GM20000 (cell line): ENCODE measurements at places on chromosomes 7 and 10.
A peak's percentile ranks its signal among the peaks of the same experiment; 100 is the strongest.

GRCh38 chr10:132100091-132100481 lies 34.3 kb downstream of the JAKMIP3 start:
- no peak for DNase-seq

DNA sequence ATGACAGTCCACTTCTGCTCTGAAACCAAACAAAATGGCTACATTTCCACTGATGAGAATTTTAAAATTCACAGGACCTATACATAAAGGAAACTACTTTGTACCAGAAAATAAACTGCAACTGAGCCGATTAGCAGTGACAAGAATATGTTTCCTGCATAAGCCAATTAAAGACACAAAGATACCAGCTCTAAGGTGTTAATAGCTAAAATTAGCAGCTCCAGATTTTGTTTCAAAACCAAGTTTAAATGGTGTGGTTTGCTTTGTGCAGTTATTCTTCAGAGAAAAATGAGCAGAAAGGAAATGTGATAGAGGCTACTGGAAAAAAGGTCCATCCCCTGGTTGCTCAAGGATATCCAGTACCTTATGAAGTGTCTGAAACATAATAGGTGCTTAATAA lies 123.2 kb downstream of the ANK3 start:
- DNase-seq = no peak

DNA sequence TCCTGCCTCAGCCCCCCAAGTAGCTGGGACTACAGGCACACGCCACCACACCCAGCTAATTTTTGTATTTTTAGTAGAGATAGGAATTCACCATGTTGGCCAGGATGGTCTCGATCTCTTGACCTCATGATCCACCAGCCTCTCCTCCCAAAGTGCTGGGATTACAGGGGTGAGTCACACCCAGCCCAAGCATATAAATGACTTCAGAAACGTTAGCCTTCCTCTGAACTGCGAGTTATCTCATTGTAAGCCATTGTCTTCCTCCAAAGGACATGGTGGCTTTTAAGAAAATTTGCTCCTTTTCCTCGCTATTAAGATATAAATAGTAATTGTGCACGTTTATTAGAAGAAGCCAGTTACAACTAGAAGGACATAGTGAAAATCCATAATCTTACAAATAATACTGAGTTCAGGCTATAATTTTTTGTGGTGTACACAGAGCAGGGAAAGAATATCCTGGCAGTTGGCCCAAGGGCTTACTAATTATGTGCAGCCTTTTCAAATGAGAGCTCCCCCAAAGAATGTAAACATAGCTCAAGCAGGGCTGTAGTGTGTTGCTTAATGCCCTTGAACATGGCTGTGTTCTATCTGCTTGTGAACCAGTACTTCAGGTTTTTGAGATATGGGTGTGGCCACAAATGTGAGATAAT lies 495.8 kb downstream of the PARD3 start:
- no peak for DNase-seq

GRCh38 chr7:50476953-50477625 lies 26.9 kb upstream of the FIGNL1 start:
- no peak for DNase-seq

DNA sequence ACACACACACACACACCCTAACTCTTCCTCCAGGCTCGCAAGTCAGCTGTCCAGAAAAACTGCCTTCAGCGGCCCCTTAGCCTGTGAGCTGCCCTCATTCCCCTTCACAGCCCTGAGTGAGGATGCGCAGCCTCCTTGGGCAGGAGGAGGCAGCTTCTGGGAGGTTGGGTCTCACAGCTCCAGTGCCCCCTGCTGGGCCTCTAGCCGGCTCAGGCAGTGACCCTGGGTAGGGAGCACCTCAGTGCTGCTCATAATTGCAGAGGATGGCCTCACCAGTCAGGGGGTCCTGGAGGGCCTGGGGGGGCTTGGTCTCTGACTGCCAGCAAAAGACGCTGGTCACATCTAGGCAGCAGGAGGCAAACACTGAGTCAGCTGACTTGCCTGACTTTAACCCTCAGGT lies 43.7 kb downstream of the ZNF273 start:
- no peak for DNase-seq

DNA sequence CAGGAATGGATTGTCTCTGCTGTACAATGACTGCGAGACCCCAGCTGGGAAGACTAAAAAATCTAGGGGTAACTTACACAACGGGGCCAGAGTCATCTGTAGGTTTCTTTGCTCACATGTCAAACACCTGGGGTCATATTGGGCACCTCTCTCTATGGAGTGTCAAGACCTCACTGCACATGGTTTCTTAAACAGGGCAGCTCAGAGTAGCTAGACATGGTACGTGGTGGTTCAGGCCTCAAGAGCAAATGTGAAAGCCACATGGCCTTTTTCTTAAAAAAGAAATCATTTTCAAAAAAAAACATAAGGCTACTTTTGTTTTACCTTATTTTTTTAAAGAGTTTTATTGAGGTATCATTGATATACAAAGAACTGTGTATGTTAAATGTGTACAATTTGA lies 162.2 kb upstream of the ITGB1 start:
- no peak for DNase-seq

- no peak for DNase-seq
Measured at GRCh38 chr10:5524641-5525560, at the start of gene CALML3. Gene CALML3 (plus strand): TSS chr10:5524961. CDS start chr10:5525086, 125 bp downstream.

- no peak for DNase-seq
Measured at GRCh38 chr7:24143547-24143946, 140.4 kb upstream of the NPY start.

- DNase-seq = no peak
Measured at GRCh38 chr7:83697804-83698530, 49.0 kb upstream of the SEMA3E start.

DNA sequence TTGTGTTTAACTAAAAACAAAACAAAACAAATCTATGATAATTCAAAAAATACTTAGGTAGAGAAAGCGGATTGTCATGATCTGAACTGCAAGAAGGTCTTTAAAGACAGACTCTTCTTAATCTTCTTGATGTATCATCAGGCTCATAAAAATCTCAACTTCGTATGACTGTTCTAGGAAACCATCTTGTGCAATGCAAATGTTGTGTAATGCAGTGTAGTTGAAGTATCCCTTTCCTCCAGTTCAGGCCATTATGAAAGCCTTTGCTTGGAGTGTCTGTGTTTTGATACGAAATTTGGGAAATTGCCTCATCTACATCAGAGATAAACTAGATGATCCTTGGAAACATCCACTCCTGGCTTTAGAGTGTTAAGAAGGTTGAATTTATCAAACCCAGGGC lies 30.9 kb downstream of the CDK1 start:
- DNase-seq = no peak

GRCh38 chr10:78260141-78260540 lies 226.5 kb downstream of the RPS24 start:
- DNase-seq = no peak

DNA sequence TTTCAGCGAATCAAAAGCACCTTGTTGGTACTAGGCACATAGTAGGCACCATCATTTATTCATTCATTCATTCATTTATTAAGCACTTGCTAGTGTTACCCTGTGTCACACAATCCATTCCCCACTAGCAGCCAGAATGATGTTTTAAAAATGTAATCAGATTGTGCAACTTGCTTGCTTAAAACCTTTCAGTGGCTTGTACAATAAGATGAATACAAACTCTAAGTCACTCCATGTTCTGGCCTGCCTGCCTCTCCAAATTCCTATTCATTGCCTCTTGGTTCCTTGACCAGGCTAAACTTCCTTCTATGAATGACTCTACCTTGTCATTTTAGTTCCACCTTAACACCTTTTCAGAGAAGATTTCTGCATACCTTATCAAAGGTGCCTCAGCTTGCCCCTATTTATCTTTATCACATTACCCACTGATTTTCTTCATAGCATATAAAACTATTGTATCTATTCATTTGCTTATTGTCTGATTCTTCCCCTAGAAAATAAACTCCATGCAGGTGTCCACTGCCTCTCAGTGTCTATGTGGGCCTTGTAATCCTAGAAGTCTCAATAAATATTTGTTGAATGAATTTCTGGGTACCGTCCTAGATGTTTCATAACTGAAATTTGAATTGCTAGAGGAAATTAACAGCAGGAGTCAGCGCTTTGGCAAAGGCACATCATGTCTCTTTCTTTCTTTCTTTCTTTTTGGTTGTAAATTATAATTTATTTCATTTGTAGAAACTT lies 169.5 kb downstream of the TMEM26 start:
- DNase-seq = no peak

- no peak for DNase-seq
Measured at GRCh38 chr7:87038993-87039690, 20.3 kb downstream of the ELAPOR2 start.

DNA sequence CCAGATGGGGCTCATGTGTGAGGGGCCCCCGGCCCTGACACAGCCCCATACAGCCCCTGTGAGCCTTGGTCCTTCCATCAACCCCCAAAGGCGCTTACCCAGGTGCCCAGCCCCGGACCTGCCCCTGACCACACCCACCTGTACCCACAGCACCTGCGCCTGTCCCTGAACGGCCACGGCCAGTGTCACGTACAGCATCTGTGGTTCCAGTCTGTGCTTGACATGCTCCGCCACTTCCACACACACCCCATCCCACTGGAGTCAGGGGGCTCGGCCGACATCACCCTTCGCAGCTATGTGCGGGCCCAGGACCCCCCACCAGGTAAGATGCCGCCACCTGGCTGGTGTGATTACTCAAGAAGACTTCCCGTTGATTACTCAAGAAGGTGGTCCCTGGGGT lies 33.5 kb downstream of the SH2B2 start:
- DNase-seq = peak; percentile 13

- no peak for DNase-seq
Measured at GRCh38 chr10:118995739-118996138, 33.8 kb upstream of the NANOS1 start.

- peak; percentile 49 for DNase-seq
Measured at GRCh38 chr7:55641811-55642210, 69.5 kb upstream of the VOPP1 start.

GRCh38 chr10:7587168-7587864 lies 79.5 kb downstream of the ITIH5 start:
- no peak for DNase-seq

- DNase-seq = no peak
Measured at GRCh38 chr7:73715648-73716317, 3.7 kb downstream of the STX1A start.

DNA sequence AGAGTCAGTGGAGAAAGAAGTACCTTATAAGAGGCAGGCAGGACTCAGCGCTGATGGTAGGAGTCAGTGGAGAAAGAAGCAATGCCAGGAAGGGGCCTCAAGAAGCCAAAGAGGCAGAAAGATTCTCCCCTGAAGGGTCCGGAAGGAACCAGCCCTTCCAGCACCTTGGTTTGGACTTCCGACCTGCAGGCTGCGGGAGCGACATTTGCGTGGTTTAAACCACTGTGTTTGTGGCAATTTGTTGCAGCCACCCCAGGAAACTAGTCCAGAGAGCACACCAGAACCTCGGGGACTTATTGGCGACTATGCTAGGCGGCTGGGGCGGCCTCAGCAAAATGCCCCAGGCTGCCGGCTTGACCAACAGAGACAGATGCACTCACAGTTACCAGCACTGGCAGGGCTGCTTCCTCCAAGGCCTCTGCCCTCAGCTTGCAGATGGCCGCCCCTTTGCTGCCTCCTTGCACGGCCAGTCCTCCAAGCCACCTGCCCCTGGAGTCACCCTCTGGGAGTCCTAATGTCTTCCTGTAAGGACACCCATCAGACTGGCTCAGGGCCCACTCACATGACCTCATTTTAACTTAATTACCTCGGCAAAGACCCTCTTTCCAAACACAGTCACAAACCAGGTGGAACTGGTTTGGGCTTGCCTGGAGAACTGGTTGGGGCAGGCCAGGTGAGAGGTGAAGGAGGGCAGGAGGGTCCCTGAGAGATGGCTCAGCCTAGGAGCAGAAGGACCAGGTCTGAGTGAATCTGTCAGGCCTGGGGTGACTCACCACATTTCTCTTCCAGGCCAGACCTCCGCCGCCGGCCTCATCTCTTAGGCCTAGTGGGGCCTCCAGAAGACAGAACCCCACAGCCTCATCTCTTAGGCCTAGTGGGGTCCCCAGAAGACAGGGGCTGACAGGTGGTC lies 26.1 kb downstream of the CALML3 start:
- no peak for DNase-seq

DNA sequence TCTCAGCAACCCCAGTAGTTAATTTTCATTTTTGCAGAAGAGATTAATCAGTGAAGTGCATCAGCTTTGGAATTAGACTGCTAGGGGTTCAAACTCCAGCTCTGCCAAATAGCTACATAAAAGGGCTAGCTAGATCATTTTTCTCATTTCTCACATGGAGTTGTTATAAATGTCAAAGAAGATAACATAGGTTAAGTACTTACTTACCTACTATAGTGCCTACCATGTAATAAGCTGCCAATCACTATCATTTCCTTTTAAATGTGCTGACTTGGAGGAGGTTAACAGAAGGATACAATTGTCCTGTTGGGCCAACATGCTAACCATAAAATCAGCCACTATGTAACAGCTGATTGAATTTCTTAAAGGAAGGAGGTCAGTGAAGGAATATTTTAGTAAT lies 40.7 kb downstream of the KDM7A start:
- DNase-seq = no peak

- no peak for DNase-seq
Measured at GRCh38 chr10:47156873-47157272, 143.1 kb upstream of the GDF10 start.

GRCh38 chr10:93766918-93767317 lies 9.2 kb downstream of the LGI1 start:
- DNase-seq = no peak

- DNase-seq = peak; percentile 42
Measured at GRCh38 chr7:88546808-88547207, 212.7 kb upstream of the ZNF804B start.

- DNase-seq = no peak
Measured at GRCh38 chr10:67076144-67076543, 150.3 kb downstream of the LRRTM3 start.

- no peak for DNase-seq
Measured at GRCh38 chr10:78602201-78602932, 466.4 kb upstream of the ZMIZ1 start.

DNA sequence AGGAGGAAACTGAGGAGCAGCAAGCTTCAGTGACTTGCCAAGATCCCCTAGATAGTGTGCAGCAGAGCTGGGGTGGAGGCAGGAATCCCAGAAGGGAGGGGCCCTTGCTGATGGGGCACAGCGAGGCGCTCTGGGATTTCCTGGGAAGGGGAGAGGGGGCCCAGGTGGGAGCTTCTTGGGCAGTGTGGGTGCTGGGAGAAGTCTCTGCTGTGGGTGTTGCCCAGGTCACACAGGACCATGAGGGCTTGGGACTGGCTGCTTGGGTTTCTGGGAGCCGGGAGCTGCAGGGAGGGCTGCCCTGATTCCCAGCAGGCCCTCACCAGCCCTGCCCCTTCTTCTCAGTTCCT lies 55.2 kb downstream of the TSPAN15 start:
- no peak for DNase-seq

GRCh38 chr10:132420469-132420980 lies 23.5 kb downstream of the PWWP2B start:
- peak; percentile 63 for DNase-seq

DNA sequence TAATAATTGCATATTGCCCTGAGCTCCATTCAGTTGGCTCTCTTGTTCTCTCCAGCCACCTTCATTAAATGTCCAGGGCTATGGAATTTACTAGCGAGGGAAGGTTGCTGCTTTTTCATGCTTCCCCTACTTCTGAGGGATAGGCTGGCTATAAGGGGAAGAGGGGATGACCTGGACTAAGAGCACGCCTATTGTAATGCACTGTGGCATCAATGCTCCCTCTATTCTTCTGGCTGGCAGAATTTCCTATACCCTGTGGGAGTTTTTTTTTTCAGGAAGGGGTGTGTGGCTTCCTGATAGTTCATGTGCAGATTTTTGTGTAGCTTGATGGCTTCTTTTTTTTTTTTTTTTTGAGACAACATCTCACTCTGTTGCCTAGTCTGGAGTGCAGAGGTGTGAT lies 155.8 kb downstream of the SND1 start:
- no peak for DNase-seq
